Hematopoietic multipotent progenitor cell treated with erythropoietin and hydrocortisone succinate and interleukin-3 and kit ligand, for 8 days (in vitro differentiated cells): ENCODE measurements at places on chromosomes 6 and 20.
A peak's percentile ranks its signal among the peaks of the same experiment; 100 is the strongest.

GRCh38 chr6:89830170-89830809 is 610 bp downstream of the CASP8AP2 start:
- DNase-seq: peak; percentile 14

DNA sequence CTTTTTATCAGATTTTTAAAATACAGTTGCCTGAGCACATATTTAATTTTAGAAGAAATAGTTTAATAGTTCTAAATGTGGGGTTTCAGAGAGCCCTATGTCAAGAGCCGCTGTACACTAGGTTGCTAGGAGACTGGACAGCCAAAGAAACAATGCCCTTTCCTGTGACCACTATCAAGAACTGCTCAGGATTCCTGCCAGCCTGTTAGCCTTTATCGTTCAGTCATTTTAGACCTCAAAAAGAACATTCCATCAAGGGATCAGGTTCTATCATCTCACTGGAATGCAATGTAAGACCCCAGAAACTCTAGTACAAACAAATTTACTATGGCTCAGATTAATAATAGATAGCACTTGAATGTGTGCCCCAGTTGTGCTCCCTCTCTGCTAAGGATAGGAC is 181.2 kb upstream of the CCN2 start:
- no peak for DNase-seq

DNA sequence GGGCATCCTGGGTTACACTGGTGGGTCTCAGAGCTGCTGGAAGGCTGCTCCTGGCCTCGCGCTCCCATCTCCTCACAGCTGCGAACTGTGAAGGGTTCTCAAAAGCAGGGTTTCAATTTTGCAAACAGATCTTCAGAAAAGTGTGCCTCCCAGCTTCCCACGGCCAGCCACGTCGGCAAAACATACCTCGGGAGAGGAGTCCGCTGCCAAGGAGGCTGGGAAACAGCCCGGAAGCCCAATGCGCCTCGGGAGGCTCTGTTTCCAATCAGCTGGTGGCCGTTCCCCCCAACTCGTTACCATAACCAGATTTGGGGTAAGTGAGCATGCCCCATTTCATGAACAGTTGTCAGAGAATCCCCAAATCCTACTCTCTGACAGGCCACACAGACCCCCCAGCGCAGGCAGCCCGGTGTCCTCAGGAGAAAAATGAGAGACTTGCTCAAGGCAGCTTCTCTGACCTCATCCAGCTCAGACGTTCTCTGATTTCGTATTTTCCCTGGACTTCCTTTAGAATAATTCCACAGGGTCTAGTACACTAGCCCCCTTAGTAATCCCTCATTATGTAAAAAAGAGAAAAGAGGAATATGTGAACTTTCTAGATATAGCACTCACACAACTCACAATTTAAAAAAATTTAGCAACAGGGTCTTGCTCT is 98.4 kb downstream of the SNX5 start:
- no peak for DNase-seq

DNA sequence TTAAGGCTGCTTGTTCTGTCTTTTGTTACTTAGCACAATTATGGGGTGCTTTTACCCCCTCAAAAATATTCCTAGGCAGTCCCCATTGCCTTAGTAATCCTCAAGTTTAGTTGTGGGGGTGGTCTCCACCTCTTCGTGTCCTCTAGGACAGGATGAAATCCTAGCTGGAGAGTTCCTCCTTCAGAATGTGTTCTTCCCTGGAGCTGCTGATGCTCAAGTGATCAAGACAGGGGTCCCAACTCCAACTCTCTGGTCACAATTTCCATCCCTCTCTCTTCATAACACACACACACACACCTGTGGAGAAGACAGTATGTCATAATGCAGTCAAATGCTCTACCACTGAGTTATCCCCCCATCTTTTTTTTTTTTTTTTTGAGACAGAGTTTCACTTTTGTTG is 280.7 kb downstream of the UST start:
- no peak for DNase-seq

DNA sequence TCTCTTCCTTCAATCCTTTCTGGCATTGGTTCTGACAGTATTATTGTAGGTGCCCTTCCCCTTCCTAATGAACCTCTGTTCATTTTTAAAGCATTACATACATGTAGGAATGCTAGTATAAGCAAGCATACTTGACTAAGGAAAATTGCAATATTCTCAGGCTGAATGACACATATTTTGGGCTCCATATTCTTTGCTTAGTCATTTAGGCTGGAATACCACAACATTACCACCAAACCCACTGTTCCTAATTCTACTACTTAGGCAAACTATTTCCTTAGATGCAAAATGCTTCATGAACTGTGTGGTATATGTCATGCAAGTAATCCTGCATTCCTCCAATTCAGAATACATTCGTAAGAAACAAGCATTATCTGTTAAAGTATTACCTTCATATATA is 113.9 kb downstream of the PRDM1 start:
- no peak for DNase-seq

DNA sequence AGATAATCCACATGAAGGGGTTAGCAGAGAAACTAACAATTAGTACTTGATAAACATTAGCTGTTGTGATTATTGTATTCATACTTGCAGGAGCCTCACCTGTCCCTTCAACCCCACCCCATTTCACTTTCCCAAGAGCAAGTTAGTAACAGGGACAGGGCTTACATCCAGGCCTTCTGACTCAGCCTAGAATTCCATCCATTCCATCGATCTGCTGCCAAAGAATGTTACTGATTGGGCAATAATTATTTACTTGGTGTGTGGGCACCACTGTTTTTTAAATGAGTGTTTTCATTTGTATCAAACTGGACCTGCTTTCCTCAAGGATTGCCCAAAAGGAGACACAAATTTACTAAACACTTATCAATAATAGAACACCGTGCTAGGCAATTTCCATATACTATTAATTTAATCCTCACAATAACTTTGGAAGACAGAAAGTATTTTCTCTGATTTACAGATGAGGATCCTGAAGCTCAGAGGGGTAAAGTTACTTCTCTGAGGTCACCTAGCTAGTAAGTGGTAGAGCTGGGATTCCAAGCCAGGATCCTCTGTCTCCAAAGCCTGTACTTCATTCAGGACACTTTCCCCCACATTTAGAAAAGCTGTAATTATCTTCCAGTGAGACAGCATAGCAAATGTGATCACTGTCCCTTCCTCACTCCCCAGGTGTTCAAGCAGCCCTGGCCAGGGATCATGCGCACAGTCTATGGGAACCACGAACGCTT is 32.8 kb downstream of the GSS start:
- DNase-seq: no peak

- DNase-seq: no peak
Measured at GRCh38 chr20:35279533-35280174, 1.7 kb upstream of the MMP24OS start.

DNA sequence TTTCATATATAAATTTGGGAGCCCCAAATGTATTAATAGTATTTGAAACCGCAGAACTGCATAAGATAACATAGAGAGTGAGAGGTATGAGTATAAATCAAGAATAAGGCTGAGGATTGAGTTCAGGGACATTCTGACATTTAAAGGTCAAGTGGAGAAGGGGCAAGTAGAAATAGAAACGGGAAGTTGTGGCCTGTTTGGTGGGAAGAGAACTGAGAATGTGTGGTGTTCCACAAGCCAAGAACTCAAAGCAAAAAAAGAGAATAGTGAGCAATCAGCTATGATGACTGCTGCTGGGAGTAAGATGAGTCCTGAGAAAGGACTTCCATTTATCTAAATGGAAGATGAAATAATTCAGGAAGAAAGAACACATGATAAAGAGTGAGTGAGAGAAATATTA is 418.4 kb downstream of the CD109 start:
- DNase-seq: no peak

- peak; percentile 73 for DNase-seq
Measured at GRCh38 chr20:63740627-63741353, 1.2 kb downstream of the SLC2A4RG start.

- DNase-seq: peak; percentile 46
Measured at GRCh38 chr6:116847227-116847626, 18.3 kb upstream of the GPRC6A start.

DNA sequence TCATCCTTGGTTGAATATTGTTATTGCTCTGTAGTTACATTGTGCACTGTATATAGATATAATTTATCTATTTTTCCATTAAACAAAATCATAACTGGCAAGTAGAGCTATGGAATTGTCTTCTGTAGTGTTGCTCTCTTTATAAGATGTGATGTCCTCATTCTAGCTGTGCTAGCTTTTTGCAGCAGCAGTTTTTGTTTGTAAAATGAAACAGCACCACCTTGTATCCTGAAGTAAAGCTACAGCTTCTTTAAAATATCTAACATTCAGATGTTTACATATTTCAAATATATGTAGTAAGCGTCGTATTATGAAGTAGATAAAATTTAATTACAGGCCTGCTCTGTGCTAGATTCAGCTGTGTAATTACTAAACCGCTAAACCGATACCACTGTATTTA is 328.8 kb upstream of the MANEA start:
- DNase-seq: no peak

DNA sequence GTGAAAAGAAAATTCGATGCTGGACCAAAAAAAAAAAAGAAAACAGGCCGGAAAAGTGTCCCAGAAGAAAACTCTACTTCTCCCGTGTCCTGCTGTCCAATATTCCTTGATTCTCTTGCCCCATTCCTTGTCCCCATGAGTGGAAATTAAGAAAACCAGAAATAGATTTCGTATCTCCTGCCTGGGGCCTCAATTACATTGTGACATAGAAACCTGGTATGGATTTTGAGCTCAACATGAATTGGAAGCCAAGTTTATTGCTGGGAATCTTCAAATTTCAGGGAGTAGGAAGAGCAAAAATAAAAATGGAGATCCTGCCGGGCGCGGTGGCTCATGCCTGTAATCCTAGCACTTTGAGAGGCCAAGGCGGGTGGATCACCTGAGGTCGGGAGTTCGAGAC is 11.9 kb downstream of the ISM1 start:
- no peak for DNase-seq

- DNase-seq: no peak
Measured at GRCh38 chr20:62210496-62210855, 9.6 kb downstream of the HRH3 start.

GRCh38 chr20:46158476-46158987 is 40.4 kb downstream of the CD40 start:
- DNase-seq: no peak

- DNase-seq: no peak
Measured at GRCh38 chr6:150235218-150235617, 92.4 kb downstream of the PPP1R14C start.

DNA sequence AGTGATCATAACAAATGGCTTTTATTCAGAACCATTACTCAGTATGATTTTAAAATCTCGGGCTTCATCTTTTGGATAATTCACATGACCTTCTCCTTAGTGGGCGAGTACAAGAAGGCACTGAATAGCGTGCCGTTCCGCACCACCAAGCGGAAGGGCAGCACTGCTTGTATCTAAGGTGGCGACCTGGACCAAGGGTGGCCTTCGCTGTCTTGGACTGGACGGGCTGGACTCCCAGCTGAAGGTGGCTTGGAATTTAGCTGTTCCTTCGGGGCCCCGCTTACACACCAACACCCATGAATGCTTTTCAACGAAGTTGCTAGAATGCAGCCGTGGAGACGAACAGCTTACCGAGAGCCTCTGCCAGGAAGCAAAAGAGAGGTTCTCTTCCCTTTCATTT is 168.6 kb upstream of the AGPAT4 start:
- DNase-seq: no peak
